Left colon (tissue), 2 donors: ENCODE measurements at places on chromosomes 7 and 10.
A peak's percentile ranks its signal among the peaks of the same experiment; 100 is the strongest.

GRCh38 chr10:79047875-79048638, 20.7 kb upstream of the ZMIZ1 start:
- peak; percentile 68 for DNase-seq

GRCh38 chr7:143327903-143328302, 12.0 kb downstream of the CLCN1 start:
- DNase-seq: no peak

GRCh38 chr7:92748495-92748894, 87.9 kb downstream of the CDK6 start:
- DNase-seq: no peak

DNA sequence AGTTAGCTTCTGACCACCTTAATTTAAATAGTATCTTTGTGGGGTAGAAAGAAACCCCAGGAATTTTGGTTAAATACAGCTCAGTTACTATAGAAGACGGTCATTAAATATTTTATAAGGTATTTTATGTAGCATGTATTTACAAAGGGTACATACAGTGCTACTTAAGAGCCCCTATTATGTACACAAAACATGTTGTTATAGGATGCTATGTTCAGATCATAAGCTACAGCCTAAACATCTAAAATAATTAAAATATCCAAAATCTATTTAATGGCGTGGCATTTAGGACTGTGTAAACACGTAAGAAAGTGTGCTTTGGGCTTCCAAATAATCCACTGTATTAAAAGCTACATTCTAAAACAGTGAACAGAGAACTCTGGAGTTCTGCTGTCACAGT, 39.4 kb upstream of the DLX5 start:
- no peak for DNase-seq

DNA sequence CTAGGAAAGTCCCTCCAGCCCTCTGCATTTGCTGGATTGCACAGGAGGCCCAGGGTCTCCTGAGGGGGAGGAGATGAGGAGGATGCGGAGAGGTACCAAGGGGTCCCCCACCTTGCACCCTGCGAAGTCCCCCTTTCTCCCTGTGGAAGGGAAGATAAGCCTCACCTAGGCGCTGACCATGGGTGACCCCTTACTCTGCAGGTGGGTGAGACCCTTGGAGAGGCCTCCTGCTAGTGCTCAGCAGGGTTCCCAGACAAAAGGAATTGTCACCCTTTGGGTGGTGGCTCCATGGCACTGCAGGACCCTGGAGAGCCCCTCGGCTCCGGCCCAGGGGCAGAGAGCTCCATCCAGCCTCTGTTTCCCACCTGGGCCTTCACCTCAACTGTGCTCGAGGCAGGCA, 107.0 kb upstream of the RET start:
- DNase-seq: no peak

DNA sequence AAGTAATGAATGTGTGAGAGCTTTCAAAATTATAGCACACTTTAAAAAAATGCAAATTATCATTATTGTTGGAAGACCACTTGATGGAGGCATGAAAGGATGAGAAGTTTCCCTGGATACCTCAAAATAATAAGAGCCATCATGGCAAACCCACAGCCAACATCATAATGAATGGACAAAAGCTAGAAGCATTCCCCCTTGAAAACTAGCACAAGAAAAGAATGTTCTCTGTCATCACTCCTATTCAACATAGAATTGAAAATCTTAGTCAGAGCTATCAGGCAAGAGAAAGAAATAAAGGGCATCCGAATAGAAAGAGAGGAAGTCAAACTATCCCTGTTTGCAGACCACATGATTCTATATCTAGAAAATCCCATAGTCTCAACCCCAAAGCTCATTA, 887.2 kb upstream of the LRRTM3 start:
- no peak for DNase-seq

- peak; percentile 70 for DNase-seq
Observed at GRCh38 chr10:124152139-124153022, 59.0 kb upstream of the CHST15 start.

GRCh38 chr10:57165671-57166070, 804.6 kb upstream of the ZWINT start:
- DNase-seq: no peak

DNA sequence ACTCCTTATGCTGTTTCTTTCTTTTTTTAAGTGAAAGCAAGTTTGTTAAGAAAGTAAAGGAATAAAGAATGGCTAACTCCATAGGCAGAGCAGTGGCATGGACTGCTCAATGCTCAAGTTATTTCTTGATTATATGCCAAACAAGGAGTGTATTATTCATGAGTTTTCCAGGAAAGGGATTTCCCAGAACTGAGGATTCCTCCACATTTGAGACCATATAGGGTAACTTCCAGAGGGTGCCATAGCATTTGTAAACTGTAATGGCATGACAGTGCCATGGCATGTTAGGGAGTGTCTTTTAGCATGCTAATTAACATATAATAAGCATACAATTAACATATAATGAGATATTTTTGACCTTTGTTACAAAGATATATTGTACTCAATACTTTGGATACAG, 1034.5 kb upstream of the PHF14 start:
- no peak for DNase-seq
